ENCODE measurements at places on chromosomes 5 and 9.

DNA sequence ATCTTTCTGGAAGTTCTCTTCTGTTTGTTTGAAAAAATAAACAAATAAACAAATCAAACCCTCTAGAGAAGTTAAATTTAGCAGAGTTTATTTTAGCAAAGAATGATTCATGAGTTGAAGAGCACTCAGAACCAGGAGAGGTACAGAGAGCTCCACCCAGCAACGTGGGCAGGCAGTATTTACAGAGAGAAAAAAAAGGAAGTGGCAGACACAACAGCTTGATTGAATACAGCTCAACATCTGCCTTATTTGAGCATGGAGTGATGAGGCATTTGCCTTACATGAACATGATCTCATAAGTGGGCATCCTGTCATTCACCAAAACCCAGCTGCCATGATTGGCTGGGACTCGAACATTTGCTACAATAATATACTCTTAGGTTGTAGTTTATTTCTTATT is 381.6 kb upstream of the ADAMTS16 start:
- peak; percentile 11 for DNase-seq

DNA sequence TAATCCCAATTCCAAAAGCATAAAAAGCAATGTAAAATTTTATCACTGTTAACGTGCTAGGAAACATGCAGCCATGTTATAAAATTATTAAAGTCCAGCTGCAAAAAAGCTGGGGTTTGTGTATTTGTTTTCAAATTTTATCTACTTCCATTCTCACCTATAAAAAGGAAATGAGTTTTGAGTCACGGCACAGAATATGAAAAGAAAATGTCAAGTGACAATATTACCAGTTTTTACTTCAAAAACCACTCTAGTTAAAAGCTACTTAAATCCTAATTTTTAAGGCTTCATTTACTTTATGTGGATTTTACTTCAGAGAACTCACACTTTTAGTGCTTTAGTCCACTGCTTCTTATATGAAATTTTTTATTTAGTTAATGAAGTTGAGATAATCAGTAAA is 72.7 kb upstream of the IFNE start:
- DNase-seq = no peak

DNA sequence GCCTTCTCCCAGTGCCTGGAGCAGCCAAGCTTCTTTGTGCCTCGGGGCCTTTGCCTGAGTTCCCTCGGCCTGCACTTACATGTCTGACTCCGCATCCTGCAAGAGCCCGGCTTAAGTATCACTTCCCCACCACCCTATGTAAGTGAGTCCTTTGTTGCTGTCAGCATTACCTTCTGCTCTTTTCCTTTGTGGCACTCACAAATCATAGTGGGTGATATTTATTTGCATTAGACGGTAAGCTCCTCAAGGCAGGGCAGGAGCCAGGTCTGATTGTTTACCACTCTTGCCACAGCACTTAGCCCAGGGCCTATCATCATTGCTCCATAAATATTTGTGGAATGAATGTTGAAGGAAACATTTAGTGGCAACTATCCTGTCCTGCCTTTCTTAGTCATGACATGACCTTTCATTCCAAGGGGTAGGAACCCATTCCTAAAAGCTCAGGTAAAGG is 4.8 kb downstream of the GM2A start:
- no peak for DNase-seq

DNA sequence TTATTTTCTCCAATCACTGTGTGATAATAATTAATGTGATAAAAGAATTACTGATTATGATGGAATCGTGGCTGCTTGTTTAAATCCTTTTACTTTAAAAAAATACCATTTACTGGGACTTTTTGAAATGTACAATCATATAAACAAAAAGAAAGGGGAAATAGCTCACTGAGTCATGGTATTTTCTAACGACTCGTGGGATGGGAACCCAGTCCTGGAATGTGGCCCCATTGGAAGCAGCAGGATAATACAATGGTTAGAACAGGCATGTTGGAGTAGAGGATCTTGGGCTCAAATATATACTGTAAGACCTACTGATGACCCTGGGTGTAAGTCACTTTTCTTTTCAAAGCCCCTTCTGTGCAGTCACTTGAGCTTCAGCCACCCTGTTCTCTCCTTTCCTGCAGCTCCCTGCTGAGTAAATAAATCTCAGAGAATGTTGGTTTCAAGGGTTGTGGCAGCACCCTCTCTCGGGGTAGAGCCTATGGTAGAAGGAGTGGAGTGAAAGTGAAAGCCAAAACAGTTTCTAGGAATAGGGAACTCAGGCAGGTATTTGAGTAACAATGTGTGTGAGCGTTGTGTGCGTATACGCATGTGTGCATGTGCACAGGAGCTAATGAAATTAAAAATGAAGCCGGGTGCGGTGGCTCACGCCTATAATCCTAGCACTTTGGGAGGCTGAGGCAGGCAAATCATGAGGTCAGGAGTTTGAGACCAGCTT is 40.8 kb upstream of the LARP1 start:
- peak; percentile 78 for DNase-seq

DNA sequence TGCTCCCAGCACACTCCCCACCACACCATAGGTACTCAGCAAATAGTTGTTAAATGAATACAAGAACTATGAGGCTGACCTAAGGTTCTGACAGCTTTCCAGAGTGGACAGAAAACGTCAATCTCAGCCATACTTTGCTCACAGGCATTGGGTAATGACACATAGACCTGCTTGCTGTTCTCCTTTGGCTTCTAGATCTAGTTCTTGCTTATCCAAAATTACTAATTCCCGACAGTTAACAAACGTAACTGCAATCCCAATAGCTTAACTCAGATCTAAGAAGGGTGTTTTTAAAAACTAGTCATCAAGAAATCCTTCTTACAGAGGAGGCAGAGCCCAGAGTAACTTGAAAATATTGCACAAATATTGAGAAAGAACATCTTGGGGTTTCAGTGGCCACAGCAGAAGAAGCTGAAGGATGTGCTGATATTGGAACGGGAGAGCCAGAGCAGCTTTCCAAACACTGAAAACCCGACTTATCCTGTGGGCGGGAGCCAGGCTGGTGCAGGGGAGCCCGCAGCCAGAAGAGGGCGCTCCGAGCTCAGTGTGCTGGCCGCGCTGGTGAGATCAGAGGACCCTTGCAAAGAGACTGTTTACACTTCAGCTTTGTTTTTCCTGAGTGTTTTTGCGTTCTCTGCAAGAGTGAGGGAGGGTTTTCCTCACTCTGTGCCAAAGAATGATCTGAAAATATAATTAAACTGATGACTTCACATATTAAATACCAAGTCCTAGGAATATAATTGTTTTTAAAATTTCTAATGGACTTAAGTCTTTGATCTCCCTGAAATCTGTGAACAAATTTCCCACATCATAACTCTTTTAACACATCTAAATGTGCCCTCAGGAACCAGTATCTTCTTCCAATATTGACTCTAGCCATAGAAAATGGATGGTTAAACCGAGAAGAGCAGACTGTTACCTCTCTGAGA is 30.3 kb downstream of the FGF1 start:
- peak; percentile 85 for DNase-seq

- DNase-seq = no peak
Observed at GRCh38 chr5:35063414-35063813, 15.7 kb upstream of the AGXT2 start.

GRCh38 chr9:76198336-76198735 is 195.9 kb downstream of the RFK start:
- DNase-seq = no peak

DNA sequence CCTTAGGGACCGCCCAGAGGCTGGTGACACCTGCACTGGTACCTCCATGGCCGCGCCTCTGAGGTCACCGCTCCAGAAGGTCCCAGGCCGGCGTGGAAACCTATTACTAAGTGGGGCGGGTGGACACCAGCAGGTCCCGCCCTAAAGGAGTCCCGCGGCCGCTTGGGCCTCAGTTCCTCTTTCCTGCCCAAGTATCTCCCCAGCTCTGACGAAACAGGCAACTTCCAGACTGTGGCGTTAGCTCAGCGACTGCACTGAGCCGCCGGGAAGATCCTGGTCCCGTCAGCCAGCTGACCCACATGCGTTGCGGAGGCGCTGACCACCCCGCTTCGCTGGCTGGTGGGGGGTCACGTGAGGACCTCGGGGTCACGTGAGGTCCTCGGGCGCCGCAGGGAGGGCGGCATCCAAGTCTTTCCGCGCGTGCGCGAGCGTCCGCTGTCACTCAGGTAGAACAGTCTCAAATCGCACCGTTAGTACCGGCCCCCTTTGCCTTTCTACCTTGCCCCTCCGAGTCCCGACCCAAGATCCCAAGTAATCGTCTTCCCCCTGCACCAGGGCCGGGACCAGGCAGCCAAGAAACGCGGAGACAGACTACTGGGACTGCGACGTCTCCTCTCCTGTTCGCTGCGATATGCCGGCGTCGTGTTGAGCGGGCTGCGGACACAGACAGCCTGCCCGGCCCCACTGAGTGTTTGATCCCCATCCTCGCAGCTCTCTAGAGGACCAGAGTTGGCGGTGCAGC is 53.7 kb upstream of the KDM4C start:
- peak; percentile 4 for DNase-seq

DNA sequence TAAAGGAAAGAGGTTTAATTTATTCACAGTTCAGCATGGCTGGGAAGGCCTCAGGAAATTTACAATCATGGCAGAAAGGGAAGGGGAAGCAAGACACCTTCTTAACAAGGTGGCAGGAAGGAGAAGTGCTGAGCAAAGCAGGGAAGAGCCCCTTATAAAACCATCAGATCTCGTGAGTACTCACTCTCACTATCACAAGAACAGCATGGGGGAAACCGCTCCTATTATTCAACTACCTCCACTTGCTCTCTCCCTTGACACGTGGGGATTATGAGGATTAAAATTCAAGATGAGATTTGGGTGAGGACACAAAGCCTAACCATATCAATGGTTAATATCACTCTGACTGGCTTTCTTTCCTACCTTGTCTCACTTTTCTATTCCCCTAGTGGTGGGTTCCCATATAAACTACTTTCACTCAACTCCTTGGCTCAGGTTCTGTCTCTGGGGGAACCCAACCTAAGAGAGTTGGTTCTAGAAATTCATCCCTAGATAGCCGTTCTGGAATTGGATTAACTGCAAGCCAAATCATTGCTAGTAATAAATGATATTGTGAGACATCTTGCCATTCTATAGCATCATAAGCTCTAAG is 749.8 kb upstream of the GRAMD2B start:
- DNase-seq = no peak

GRCh38 chr9:97179616-97180015 is 127.8 kb upstream of the CCDC180 start:
- no peak for DNase-seq

- DNase-seq = no peak
Observed at GRCh38 chr5:4804691-4805360, 335.3 kb upstream of the ADAMTS16 start.

DNA sequence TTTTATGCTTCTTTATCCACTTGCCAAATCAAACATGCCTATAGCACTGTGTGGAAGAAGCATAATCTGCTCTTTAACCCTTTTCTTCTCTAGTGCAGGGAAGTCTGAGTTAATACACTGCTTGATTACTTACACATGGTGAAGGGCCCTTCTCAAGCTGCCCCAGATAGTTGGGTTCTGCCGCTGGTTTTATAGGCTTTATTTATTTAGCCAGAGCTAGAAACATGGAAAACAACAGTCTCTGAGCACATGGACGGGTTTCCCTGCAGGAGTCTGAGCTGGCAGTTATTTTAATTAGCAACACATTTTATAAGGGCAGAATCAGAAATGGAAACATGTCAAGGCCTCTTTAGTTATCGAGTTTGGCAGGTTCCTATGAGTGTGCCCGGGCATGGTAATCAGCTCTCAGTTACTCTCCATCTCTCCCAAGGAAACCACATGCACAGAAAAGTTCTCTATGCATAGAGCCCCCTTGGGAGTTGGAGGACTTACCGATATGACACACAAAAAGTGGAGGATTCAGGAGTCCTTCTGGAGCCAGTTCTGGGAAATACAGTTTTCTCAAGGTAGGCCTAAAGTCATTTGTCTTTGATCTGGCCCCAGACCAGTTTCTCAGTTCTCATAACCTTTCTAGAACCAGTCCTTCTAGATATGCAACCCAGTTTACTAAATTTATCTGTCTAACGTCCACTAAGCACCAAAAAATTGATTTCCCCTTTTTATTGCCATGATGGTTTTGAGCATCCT is 564.8 kb downstream of the ACTL7B start:
- peak; percentile 29 for DNase-seq

DNA sequence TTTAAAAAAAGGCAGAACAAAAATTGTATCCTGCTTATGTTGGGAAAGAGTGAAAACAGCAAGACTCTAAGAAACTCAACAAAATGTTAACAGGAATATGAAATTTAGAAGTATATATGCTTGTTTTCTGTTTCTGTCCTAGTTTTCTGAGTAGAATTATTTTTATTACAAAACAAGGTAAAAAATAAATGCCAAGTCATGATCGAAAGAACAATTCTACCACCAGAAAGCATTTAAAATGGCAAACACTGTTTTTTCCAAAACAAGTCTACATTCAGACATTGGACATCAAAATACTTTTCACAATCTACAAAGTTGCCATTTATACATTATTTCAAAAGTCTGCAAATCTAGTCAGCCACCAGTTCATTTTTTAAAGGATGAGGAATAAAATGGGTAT is 102.6 kb downstream of the TLE1 start:
- no peak for DNase-seq

- no peak for DNase-seq
Observed at GRCh38 chr9:21357479-21358460, 7.1 kb upstream of the IFNA6 start.

- DNase-seq = no peak
Observed at GRCh38 chr5:6019612-6020011, 358.7 kb downstream of the MED10 start.

DNA sequence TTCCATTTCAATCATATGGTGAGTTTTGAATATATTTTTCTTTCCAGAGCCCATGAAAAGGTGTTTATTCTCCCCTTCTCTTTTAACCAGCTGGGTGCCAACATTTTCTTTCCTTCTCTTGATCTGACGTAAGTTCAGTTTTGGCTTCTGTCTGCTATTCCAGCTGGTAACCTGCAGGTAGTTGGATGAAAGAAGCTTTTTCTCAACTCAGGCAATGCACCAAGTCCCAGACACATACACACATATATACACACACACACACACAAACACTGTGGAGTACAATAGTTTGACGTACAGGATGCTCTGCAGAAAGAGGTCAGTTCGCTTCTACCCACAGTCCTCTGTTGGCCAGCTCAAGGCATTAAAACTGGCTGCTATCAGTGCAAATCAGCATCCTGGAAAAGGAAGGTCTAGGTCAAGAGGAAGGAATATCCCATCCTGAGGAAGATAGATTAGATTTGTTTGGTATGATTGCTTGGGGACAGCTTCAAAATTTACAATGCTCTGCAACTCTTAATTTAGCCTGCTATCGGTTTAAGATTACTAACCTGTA is 214.3 kb upstream of the SEMA6A start:
- no peak for DNase-seq
